ENCODE measurements at places on chromosomes 5 and 9.

DNA sequence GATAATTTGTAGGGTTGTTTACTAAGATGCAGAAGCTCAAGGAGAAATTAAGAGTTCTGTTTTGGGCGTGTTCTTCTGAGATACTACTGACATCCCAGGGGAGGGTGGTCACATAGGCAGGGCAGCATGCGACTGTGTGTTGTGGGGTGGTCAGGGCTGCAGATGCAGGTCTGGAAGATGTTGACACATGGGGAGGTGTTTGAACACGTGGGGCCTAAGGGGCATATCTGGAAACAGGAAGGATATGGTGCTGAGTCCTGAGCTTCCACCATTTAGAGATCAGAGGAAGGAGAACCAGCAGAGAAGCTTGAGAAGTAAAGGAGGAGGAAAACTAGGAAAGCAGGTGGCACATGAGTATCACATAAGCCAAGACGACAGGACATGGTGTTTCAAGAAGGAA lies 228.2 kb downstream of the ADGRV1 start:
- no peak for DNase-seq

DNA sequence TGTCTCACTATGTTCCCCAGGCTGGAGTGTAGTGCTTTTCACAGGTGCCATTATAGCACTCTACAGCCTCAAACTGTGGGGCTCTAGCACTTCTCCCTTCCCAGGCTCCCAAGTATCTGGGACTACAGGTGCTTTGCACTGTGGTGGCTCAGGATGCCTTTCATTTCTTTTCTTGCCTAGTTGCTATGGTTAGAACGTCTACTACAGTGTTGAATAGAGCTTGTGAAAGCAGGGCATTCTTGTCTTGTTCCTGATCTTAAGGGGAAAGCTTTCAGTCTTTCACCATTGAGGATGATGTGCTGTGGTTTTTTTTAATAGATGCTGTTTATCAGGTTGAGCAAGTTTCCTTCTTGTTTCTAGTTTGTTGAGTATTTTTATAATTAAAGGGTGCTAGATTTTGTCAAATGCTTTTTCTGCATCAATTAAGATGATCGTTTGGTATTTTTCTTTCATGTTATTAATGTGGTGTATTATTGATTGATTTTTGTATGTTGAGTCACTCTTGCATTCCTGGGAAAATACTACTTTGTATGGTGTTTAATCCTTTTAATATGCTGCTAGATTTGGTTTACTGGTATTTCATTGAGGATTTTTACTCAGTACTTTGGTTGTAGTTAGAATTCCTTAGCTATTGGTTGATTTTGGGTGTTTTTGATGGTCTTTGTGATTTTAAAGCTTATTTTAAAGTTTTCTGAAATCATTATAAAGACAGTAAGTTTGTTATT lies 35.6 kb downstream of the GPBP1 start:
- no peak for DNase-seq

DNA sequence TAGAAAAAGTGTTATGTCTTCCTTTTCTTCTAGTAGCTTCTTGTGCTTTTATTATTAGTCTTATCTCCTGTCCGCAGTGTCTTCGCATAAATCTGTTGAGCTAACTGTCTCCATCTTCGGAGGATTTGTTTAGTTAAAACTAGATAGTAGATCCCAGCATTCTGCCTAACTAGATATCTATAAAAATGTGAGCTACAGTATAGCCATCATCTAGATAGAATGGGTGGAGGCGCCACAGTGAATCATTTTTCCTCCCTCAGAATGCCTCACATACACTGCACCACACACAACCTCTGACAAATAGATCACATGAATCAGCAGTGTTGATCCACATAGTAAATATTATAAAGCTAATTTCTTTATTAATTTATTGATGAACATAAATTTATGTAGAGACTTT lies 220.3 kb upstream of the GAS1 start:
- no peak for DNase-seq

DNA sequence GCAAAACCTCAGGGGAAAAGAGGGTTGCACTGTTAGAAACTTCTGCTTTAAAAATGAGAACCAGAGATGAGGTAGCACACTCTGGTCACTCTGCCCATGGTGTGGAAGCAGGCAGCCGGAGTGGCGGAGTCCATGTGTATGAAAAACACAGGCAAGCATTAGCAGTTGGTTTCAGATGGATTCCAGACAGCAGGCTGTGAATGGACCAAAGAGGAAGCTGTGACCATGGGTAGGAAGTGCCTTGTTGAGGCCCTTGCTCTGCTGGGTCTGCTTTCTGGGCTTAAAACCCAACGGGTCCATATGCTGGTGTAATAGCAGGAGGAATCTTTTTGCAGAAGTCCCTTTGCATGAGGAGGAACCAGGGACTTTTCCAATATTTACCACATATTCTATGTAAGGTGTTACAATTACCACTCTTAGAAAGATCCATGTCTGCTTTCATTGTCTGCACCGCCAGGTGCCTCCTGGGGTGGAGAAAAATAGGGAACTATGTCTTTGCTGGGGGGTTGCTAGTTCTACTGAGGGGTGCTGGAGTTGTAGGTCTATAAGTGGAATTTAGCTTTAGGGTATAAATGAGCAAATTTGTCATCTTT lies 77.0 kb downstream of the ANKRD55 start:
- no peak for DNase-seq

GRCh38 chr9:127554966-127555839 lies 56.9 kb upstream of the STXBP1 start:
- DNase-seq: no peak

DNA sequence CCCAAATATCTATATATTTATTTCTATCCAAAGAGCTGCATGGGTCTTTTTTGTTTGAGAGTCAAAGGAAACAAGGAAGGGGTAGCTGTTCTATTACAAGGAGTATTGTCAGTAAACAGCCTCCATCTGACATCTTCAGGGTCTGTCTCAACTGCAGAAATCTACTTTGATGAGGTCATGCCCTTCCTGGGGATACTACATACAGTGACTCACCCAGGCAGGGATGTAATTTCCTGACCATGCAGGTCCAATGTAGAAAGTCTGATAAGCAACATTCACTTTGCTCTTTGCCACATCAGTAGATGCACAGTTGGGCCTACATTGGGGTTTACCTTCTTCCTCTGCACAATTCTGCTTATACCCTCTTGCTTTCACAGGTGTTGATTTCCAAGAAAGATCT lies 165.5 kb downstream of the TLR4 start:
- no peak for DNase-seq

- no peak for DNase-seq
Observed at GRCh38 chr5:178223196-178223773, 9.3 kb downstream of the PHYKPL start.

- DNase-seq: no peak
Observed at GRCh38 chr5:8756498-8757084, 789.3 kb downstream of the SEMA5A start.

All from activated naive CD4-positive, alpha-beta T cell treated with Interleukin-2 at 50 U/mL for 16 hours (primary cell).